Bronchial epithelial cell (primary cell): ENCODE measurements at places on chromosomes 4 and X.

- DNase-seq: peak; percentile 58
Measured at GRCh38 chrX:130974323-130974722, 71.3 kb upstream of the ENOX2 start.

DNA sequence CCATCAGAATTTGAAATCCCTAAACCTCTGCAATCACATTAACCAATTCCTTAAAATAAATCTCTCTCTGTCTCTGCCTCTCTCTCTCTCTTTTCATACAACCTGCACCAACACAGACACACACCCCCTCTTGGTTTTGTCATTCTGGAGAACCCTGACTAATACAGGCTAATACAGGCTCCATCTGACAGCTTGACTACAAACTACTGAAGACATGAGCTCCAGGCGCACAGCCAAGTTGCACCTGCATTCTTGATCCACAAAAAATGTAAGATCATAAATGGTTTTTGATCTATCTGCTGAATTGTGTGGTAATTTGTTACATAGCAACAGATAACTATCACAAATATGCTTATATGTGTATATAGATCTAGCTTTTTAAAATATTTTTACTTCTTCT is 2414.2 kb downstream of the PCDH7 start:
- DNase-seq: no peak

- DNase-seq: no peak
Measured at GRCh38 chr4:89539797-89540711, 232.5 kb upstream of the GPRIN3 start.

DNA sequence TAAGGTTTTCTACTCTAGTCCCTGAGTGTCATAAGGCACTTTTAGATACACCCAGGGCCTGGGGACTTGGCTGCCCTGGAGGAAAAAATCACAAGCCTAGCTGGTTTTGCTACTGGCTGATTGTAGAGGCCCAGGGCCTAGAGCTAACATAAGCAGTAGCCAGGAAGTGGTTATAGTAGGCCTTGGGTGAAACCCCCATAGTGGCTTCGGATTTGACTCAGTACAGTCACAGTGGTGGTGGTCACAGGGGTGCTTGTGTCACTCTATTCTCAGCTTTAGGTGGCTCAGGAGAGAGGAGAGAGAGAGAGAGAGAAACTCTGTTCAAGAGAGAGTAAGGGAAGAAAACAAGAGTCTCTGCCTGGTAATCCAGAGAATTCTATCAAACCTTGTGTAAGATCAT is 194.5 kb upstream of the EDA2R start:
- no peak for DNase-seq

DNA sequence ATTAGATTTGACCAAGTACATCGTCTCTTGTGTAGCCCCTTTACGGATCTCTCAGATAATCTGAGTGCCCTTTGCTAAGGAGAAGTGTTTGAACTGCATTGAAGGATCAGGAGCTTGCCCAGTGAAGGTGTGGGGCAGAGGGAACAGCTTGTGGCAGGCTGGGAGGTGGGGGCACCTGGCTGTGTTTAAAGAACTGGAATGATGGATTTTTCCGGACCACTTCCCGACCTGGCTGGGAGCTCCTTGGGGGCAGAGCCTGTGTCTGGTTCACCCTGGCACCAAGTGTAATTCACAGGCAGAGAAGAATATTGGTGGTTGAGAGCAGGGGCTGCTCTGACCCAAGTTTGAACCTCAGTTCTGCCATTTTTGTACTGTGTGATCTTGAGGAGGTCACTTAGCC is 18.5 kb downstream of the TBC1D14 start:
- no peak for DNase-seq

DNA sequence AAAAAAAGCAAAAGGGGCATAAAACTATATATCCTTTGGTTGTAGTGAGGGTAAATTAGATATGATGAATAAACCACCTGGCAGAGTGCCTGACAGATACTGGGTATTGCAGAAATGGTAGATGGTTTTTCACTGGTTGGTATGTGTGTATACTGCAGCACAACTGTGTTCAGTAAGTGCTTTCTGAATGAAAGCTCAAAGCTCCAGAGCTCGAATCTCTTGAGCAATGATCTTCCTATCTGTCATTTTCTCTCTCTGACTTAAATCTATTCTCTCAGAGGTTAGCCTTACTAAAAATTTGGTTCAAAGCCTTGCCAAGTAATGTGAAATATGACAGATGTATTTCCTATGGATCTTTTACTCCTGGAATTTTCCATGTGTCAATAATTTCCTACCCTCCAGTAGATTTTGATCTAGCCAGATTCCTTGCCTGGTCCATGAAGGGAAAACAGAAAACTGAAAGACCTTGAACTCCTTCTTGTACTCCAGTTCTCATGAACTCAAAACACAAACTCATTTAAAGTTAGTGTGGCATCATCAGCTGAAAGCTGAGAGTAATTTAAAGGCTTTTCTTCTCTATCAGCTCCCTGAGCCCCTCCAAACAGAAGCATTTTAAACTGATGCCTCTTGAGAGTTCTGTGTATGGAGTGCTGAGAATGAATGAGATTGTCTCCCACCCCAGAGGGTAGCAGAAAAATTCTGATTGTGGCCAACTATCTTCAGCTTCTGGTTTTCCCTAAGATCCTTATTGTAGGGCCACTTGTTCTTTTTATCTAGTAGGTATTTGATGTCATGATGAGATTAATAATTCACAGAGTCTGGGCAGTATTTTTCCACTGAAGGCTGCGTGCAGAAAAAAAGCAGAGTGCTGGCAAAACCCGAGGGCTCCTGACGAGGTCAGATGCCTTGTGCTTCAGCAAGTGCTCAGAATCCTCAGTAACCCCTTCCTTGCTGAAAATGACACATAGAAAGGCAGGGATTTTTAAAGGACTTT is 363.4 kb upstream of the BOD1L1 start:
- no peak for DNase-seq

DNA sequence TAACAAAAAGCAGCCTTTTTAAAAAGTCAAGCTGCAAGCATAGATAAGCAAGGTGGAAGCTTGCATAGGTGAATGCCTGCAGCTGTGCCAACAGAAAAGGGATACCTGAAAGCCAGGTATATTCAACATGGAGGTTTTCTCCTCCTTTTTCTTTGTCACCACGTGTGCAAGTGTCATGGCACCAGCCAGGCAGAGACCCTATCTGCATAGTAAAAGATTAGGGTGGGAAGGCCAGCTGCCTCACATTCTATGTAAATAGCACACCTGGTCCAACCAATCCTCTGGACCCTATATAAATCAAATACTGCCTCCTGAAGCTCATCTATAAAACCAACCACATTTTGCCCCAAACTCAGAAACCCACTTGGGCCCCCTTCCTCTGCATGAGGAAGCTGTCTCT is 28.0 kb upstream of the PLK4 start:
- no peak for DNase-seq

GRCh38 chrX:65203545-65203944 is 227.3 kb upstream of the ZC4H2 start:
- DNase-seq: no peak

DNA sequence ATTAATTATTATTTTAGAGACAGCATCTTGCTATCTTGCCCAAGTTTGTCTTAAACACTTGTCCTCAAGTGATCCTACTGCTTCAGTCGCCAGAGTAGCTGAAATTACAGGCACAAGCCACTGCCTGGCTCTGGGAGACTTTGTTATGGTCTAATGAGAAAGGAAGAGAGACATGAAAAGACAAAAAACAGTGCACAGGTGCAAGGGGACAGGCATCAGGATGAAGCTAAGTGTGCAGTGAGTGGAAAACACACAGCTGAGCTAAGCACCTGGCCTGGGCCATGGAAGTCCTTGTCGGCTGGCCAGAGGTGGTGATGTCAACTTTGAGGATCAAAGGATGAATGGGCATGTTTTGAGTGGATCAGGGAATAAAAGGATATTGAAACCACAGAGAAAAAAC is 102.7 kb downstream of the HS3ST1 start:
- no peak for DNase-seq

DNA sequence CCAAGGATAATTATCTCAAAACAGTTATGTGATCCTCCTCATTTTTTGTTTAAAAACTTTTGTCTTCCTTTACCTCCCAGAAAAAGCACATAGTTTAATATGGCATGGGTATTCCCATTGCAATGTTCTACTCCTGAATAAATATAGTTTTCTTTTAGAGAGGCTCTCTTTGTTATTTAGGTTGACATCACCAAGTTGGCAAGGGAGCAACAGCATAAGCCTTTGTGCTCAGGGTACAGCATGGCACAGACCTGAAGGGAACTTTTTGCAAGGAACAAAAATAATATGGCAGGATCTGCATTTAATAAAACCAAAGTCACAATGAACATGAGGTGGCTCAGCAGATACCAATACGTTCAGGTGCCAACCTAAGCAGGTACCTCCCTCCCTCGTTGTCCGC is 47.1 kb upstream of the NPY2R start:
- DNase-seq: no peak

DNA sequence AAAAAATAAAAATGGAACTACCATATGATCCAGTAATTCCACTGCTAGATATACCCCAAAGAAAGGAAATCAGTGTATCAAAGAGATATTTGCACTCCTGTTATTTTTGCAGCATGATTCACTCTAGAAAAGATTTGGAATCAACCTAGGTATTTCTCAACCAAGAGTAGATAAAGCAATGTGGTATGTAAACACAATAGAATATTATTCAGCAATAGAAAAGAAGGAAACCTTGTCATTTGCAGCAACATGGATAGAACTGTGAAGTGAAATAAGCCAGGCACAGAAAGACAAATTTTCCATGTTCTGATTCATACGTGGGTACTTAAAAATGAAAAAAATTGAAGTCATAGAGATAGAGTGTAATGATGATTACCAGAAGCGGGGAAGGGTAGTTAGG is 362.3 kb upstream of the EPHA5 start:
- DNase-seq: no peak

- no peak for DNase-seq
Measured at GRCh38 chr4:53626491-53626890, 35.2 kb upstream of the LNX1 start.

- DNase-seq: no peak
Measured at GRCh38 chr4:184120549-184121127, 97.0 kb downstream of the ENPP6 start.

DNA sequence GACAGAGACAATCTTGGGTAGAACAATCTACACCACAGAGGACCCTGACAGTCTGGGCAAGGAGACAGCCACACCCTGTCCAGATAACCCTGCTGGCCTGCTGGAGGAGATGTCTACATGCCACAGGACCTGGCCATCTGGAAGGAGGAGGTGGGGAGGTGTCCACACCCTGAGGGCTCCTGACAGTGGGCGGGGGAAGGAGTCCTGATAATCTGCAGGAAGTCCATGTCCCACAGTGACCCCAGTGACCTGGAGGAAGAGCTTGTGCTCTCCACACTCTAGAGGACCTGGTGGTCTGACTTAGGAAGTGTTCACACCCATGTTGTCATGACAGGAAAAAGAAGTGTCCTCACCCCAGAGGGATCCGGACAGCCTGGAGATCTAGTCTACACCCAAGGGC is 5.5 kb downstream of the SUV39H1 start:
- DNase-seq: no peak

GRCh38 chr4:3858046-3858730 is 92.0 kb downstream of the ADRA2C start:
- DNase-seq: no peak

- DNase-seq: peak; percentile 99
Measured at GRCh38 chr4:14856062-14856933, 146.0 kb upstream of the CPEB2 start.

DNA sequence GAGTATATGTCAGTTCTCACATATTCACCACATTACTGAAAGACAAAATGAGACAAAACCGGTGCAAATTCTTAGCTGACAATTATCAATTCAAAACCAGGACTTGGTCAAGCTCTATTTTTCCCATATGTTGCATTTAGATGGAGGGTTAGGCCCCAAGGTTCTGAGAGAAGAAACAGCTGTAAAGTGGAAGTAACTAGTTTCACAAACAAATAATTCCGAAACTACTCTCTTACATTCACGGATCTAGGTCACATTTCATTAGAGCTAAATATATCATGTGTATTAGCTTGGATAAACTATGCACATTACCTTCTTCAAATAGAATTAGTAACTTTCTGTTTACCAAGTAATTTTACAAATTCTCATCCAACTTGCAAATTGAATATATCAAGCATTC is 3.7 kb upstream of the GABRA2 start:
- no peak for DNase-seq

DNA sequence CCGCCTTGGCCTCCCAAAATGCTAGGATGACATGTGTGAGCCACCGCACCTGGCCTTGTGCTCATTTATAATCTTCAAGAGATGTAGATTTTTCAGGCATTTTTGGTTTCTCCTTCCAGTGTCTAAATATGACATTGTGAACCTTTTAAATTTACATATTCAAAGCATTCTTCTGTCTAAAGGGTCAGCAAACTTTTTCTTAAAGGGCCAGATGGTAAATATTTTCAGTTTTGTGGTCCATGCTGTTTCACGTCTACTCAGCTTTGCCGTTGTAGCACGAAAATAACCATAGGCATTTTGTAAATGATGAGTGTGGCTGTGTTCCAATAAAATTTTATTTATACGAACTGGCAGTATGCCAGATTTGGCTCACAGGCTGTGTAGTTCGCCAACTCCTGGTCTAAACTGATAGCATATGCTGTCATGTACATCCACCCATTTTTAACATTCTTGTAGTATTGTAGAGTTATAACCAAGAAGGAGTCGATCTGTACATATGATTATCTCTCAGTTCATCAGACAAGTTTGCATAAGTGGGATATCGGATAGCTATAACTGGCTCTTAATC is 12.7 kb upstream of the GCNA start:
- no peak for DNase-seq

- DNase-seq: no peak
Measured at GRCh38 chrX:153921511-153922446, 4.3 kb downstream of the ARHGAP4 start.

DNA sequence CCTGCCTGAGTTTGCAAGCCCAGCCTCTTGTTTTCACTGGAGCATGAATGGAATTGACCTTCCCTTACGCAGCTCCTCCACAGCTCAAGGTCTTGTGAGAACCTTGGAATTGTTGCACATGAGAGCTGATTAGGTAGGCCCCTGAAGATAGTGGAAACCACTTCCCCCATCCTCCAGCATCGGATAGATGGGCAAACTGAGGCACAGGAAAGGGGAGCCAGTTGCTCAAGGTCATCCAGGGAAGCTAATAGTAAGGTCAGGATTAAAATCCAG is 27.2 kb downstream of the PJA1 start:
- no peak for DNase-seq

GRCh38 chr4:144518181-144518895 is 127.6 kb upstream of the HHIP start:
- DNase-seq: no peak

- DNase-seq: peak; percentile 94
Measured at GRCh38 chr4:24070117-24070516, 180.3 kb upstream of the PPARGC1A start.
